Activated naive CD8-positive, alpha-beta T cell treated with anti-CD3 and anti-CD28 coated beads for 36 hours (primary cell): ENCODE measurements at places on chromosomes 12 and 14. TPM values are rescaled to one million over a fixed set of nuclear protein-coding genes. Genes with fewer than 3 reads are reported as not detected.

DNA sequence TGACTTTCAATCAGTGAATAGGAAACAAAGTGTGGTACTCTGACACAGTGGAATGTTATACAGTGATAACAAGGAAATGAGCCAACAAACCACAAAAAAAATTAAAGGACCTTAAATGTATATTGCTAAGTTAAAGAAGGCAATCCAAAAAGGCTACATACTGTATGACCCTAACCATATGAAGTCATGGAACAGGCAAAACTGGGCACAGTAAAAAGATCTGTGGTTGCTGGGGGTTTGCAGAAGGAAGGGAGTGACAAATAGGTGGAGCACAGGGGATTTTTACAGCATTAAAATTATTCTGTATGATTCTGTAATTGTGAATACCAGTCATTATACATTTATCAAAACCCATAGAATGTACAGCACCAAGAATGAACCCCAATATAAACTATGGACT lies 112.6 kb downstream of the KCNC2 start:
- H3K36me3 ChIP-seq: no peaks in the 10 kb centered on the region
- no peak for DNase-seq
- H3K27me3 ChIP-seq: no peaks in the 10 kb centered on the region
- no peaks in the 10 kb centered on the region for H3K4me1 ChIP-seq
- H3K4me3 ChIP-seq: no peak overlapping the region
- H3K27ac ChIP-seq: no peak overlapping the region

DNA sequence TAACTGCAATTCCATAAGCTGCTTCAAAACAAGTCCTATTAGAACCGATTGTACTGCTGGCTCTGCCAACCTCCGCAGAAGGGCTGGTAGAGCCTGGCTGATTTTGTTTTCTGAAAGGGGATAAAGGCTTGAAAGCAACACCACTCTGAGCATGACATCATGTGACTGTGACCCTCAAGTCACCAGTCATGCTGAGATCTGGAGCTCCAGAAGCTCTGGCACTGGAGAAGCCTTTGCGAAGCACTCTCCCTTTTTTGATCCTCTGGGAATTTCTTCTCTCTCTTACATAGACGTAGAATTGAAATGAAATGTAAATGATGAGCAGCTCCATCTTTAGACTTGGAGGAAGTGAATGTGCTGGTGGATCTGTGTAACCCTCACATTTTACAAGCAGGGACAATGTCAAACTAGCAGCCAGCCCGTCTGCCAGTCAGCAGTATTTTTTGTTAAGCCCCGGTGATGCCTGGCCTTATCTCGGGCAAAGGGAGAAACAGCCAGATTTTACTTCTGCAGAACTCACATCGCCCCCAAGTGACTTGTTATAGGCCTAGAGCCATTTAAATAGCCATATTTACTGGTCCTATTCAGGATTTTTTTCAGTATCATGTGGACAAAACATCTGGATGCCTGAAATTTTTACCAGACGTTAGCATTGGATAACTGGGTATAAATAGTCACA lies 112.1 kb upstream of the NPAS3 start:
- no peaks in the 10 kb centered on the region for H3K36me3 ChIP-seq
- H3K27ac ChIP-seq: no peak overlapping the region
- DNase-seq: no peak
- H3K4me1 ChIP-seq: no peaks in the 10 kb centered on the region

IFNG-AS1 gene
- not detected for total RNA-seq

MSI1 gene
- 1.7 TPM for total RNA-seq

CDCA3 gene
- total RNA-seq: 64.0 TPM
